ENCODE measurements at places on chromosomes 2 and 18. TPM values are rescaled to one million over a fixed set of nuclear protein-coding genes. Genes with fewer than 3 reads are reported as not detected.

DNA sequence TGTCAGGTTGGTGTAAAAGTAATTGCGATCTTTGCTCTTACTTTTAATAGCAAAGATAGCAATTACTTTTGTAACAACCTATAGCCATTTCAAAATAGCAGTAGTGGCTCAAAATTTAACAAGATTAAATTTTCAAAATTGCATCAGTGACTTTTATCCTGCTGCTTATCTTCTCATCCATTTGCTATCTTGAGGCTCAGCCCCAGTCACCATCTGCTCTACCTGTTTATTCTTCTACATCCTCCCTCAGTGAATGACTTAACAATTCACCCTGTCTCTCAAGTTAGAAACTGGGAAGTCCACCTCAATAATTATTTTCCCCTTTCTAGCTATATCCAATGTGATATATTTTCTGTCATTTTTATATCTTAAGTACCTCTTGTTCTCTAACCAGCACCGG lies 148.6 kb upstream of the ZNF804A start:
- no peak for DNase-seq

GRCh38 chr18:48913201-48913600 lies 37.6 kb downstream of the SMAD7 start:
- no peak for DNase-seq

GRCh38 chr2:161415987-161416707 lies at the start of gene TBR1:
Gene TBR1, plus strand, starts transcription at chr2:161416297. Its CDS starts 114 bp downstream, at chr2:161416411.
- DNase-seq = no peak

- DNase-seq = no peak
These were observed 20.1 kb downstream of the SFT2D3 start for GRCh38 chr2:127721311-127721977.

DNA sequence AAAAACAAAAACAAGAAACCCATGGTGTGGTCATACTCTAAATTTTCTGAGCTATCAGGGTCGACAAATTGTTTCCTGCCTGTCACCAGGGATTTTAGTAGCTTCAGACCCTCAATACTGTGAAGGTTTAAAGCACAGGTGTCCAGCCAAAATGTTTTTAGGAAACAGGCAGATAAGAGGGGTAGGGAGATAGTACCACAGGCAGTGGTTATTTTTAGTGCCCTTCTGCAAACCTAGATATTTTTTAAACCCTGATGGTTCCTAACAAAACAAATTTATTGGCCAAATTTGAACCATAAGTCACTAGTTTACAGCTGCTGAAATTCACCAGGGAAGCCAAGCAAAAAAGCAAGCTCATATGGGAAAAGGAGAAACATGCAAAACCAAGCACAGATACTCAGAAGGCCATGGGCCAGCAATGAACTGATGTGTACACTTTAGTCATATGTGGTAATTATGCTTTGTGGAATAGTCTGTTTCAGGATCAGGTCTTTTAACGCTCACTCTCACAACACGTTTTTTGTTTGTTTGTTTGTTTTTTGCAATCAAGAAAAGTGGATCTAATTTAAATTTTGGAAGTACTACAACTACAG lies 156.8 kb upstream of the STK17B start:
- no peak for DNase-seq

DNA sequence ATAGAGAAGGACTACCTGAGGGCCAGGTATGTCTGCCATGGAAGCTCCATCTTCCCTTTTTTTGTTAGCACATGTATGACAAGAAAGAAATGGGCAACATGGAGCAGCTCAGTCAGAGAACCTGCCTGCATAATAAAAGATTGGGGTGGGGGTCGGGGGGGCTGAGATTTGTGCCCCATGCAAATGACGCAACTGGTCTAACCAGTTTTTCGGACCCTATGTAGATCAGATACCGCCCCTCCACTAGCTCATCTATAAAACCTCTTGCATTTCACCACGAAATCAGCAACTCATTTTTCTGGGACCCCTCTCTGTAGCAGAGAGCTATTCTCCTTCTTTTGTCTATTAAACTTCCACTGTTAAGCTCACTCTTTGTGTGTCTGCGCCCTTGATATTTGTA lies 657.2 kb downstream of the ERBB4 start:
- no peak for DNase-seq

GRCh38 chr18:44467718-44468117 lies 213.0 kb upstream of the SETBP1 start:
- DNase-seq = no peak

DNA sequence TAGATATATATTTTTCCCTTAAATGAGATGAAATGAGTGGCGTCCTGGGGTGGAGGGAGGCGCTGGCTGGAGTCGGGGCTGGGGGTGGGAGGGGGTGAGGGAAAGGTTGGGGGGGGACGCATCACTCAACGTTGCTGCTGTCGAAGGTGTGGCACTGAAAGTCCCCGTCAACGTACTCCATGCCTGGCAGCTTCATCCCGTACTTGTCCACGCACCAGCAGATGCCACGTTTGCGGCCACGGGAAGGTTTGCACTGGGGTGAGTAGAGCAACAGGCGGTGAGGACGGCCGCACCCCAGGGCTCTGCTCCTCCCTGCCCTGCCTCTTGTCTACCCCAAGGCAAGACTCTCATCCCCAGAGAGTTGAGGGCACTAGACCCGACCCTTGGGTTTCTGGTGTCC lies 18.7 kb downstream of the IGFBP5 start:
- DNase-seq = no peak

The SKOR2 gene
- total RNA-seq = not detected

DNA sequence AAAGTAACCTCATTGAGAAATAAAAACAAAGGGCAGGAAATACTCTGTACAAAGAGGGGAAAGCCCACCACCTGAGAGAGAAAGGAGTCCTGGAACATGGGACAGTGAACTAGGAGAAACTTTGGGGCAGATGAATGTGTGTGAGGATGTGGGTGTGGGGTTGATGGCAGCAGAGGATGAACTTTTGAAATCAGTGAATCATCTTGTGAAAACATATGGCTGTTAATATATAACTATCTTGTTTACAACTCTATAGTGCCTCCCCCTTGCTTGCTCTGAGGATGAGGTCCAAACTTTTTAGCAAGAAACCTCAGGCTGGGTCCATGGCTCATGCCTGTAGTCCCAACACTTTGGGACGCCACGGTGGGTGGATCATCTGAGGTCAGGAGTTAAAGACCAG lies 171.8 kb upstream of the LHCGR start:
- no peak for DNase-seq

The AQP4 gene
- total RNA-seq = 37.2 TPM

The RAB17 gene
- 5.6 TPM for total RNA-seq

The UGT1A3 gene
- not detected for total RNA-seq

The DPYSL5 gene
- total RNA-seq = not detected

The IGFBP5 gene
- 108 TPM for total RNA-seq

The PLEK gene
- 5.1 TPM for total RNA-seq

GRCh38 chr2:68937346-68938055 lies 15.2 kb downstream of the GKN2 start:
- no peak for DNase-seq

DNA sequence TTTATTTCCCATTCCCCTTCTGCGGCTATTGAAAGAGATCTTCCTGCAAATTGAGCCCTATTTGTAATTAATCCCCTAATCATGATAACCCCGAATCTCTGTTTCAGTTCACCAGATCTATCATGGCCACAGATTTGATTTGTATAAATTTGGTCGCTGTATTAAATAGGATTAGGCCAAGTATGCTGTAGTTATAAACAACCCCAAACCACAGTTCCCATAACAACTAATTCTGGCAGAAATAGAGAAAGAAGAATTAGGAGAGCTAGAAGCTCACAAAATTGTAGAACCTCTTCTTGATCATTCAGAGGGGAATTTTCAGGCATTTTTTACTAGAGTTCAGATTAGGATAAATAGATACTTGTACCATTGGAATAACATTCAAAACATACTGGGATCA lies 433.7 kb upstream of the TNP1 start:
- DNase-seq = no peak

GRCh38 chr2:118010473-118010872 lies 3.4 kb downstream of the CCDC93 start:
- no peak for DNase-seq

DNA sequence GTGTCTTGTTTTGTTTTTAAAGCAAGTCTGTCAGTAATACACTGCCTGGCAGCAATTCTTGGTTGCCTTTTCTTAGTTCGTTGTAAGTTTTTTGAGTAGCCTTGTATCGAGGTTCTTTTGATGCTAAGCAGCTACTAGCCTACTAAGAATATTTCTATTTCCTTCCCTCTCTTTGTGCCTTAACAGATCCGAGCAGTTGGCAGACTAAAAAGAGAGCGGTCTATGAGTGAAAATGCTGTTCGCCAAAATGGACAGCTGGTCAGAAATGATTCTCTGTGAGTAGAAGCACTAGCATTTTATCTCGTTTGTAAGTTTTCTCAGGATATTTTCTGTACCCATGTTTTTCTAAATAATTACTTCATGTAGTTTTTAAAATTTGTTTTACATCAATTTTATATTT lies 15.1 kb downstream of the MFF start:
- no peak for DNase-seq

The PRR30 gene
- total RNA-seq = not detected

The ELOA2 gene
- total RNA-seq = not detected

- no peak for DNase-seq
These were observed 414.6 kb downstream of the TMEM182 start for GRCh38 chr2:103176294-103176915.

The RGPD4 gene
- not detected for total RNA-seq

The ARHGAP25 gene
- total RNA-seq = 2.7 TPM

DNA sequence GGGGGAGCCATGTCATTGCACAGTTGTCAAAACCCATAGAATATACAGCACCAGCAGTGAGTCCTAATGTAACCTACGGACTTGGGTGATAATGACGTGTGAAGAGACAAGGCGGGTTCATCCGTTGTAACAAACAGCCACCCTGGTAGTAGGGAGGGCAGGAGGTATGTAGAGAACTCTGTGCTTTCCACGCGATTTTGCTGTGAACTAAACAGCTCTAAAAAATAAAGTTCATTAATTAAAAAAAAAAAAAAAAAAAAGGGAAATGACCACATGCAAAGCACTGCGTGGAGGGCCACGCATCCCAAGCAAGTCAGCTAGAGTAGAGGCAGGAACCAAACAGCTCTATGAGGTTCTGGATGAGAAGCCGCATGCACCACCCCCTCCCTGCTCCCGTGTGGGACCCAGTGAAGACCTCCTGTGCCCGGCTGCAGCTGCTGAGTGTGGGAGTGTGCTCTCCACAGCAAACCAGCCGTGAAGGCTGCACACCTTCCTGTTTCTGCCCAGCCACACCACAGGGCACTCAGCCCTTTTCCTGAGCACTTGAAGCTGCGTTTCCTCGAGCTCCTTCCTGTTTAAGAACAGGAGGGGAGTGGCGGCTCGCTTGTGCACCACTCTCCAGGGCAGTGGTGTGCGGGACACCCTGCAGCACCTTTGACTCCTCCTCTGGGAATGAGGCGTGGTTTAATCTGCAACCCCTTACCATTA lies 65.6 kb downstream of the ODC1 start:
- no peak for DNase-seq

The TTN gene
- total RNA-seq = 4,053 TPM

The C2orf68 gene
- 36.5 TPM for total RNA-seq

- DNase-seq = no peak
These were observed 47.5 kb upstream of the SPATS2L start for GRCh38 chr2:200258881-200259576.

GRCh38 chr2:224038049-224038829 lies 847 bp downstream of the SERPINE2 start:
- DNase-seq = no peak

DNA sequence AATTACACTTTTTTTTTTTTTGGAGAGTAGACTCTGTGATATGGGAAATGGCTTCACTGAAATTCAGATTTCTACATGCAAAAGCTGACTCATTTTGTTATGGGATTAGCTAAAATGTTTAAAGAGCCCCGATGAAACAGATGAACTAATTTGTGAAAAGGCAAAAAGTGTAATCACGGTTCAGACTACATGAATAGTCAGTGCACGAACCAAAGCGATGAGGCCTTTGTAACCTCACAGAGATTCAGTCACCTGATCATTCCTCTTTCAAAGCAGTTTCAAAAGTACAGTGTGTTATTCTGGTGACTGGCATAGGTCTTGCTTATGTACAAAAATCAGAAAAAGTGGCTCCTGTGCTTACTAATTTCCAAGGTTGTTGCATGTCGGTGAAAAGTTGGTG lies 44.6 kb downstream of the TGIF1 start:
- DNase-seq = no peak

GRCh38 chr2:223959688-223960087 lies 2.4 kb downstream of the MRPL44 start:
- DNase-seq = peak; percentile 22

DNA sequence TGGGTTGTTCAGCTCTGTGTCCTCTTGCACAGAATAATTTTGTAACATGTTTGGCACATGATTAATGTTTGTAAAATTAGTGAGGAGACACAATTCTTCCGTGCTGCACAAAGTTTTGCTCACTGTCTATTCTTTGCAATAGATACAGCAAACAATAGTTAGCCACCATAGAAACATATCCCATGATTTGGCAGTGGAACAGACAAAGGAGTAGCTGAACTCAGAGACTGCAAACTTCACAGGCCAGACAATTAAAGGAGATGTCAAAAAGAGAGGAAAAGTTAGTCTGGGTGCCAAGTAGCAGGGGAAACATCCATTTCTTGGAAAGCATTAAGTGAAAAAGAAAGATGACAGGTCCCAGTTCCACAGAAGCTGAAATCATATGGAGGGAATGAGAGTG lies 267.4 kb upstream of the NRXN1 start:
- no peak for DNase-seq

The IL1B gene
- 1.1 TPM for total RNA-seq

DNA sequence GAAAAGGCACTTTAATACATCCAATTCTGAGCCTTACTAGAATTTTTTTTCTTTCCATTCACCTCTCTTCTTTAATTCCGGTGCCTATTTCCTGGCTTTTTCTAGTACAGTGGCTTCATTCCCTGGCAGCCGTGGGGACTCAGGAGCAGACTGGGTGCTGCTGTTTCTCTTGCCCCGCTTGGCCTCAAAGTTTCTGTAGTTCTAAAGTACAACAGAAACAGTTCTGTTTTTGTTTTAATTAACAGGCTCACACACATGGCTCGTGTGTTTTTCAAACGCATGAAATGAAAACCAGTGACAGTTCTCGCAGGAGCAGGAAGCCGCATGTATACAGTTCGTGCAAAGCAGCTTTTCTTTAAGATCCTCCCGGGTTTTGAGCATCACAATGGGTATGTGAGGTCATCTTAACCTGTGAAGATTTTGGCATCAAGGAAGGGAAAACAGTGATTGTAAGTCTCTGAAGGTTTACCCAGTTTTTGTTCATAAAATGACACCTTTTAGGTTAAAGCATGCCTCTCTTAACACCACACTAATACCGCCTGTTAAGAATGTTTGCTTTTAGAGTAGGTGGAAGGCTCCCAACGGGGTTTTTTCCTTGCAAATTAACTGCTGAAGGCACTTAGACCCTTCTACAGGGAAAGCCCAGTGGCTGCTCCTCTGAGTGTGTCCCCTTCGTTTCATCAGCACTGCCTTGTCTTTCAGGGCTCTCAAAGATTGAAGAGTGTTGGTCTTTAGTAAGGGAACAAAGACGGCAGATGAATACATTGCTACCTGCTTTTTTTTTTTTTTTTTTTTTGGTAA lies 5.8 kb downstream of the FZD7 start:
- no peak for DNase-seq

- DNase-seq = no peak
These were observed 686.5 kb downstream of the EPHA4 start for GRCh38 chr2:220885593-220885992.

Measured in heart right ventricle (tissue), 16 donors.